ENCODE measurements at places on chromosomes 2 and 18.

DNA sequence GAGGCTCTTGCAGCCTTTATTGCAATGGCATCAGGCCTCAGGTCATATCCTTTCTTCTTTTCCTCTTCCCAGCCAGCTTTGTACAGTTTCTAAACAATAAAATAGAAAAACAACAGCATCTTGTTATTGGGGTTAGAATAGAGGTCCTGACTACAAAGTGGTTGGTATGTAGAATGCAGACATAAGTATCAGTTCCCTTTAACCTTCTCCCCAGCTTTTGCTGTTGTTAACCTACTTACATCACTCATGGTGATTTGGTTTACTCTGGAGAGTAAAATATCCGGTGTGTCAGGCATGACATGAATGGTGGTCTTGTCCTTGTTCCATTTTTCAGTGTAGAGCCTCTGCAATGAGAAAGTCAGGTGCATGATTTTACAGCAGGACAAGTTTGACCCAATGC, 69.8 kb downstream of the NEB start:
- no peak for DNase-seq

GRCh38 chr2:33437297-33437696, 39.2 kb upstream of the RASGRP3 start:
- no peak for DNase-seq

- no peak for DNase-seq
These were observed 151.1 kb downstream of the ZNF407 start for GRCh38 chr18:74748809-74749208.

DNA sequence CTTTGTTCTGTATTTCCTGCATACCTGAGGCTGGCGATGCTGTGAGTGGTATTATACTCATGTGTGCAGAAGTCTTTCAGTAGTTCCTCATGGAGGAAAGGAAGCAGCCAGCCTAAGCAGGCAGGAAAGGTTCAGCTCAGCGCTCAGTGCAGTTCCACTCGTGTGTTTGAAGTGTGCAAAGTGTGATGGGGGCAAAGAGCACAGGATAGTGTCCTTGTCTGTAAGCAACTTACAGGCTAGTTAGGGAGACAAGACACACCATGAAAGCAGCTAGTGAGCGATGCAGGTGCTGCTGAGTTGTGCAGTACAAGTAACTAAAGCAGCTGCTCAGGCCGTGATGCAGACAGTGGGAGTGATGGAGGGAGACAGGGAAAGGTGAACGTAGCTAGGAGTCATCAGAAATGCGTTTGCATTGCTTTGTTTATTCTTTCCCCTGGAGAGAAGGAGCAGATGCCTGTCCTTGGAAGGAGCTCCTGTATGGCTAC, 146.2 kb downstream of the LDLRAD4 start:
- DNase-seq, result no peak

GRCh38 chr2:186559848-186560247, 30.0 kb upstream of the ITGAV start:
- DNase-seq, result no peak

GRCh38 chr2:127121776-127122176, 14.8 kb upstream of the BIN1 start:
- DNase-seq, result no peak

GRCh38 chr2:84924173-84925106, 19.0 kb downstream of the TMSB10 start:
- no peak for DNase-seq
